Effector memory CD4-positive, alpha-beta T cell (primary cell): ENCODE measurements at places on chromosomes 7 and 10.

DNA sequence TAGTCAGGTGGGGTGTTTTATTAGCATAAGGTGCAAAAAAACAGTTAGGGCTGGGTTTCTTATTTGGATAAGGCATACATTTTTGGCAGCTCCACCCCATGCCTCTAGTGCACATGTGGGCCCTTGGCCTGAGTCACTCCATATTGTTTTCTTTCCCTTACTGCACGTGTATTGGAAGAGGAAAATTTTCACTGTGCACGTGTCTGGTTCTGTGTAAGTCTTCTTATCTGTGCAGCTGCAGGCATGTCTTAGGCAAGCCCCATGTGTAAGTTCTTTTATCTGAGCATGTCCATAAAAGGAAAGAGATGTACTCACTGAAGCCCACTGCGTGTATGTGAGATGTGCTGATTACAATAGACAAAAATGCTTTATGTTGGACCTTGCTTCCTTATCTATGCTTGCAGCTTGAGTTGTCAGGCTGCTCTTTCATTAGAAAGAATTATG is 540.3 kb upstream of the IGFBP3 start:
- DNase-seq: no peak

DNA sequence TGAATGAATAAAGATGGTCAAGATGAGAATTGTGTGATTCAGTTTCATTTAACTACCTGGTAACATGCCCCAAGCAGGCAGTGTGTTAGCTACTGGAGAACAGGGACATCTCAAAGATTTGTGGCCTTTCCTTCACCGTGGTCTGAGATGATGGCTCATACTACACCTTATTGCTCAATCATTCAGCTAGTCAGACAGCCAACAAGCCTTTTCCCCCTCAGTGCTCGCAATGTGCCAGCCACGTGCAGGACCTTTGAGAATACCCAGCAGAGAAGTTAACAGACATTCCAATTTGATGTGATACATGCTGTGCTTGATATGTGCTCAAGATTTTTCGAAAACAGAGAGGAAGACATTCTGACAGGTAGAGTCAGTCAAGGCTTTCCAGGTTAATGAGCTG is 562.8 kb downstream of the SUGCT start:
- DNase-seq: no peak

DNA sequence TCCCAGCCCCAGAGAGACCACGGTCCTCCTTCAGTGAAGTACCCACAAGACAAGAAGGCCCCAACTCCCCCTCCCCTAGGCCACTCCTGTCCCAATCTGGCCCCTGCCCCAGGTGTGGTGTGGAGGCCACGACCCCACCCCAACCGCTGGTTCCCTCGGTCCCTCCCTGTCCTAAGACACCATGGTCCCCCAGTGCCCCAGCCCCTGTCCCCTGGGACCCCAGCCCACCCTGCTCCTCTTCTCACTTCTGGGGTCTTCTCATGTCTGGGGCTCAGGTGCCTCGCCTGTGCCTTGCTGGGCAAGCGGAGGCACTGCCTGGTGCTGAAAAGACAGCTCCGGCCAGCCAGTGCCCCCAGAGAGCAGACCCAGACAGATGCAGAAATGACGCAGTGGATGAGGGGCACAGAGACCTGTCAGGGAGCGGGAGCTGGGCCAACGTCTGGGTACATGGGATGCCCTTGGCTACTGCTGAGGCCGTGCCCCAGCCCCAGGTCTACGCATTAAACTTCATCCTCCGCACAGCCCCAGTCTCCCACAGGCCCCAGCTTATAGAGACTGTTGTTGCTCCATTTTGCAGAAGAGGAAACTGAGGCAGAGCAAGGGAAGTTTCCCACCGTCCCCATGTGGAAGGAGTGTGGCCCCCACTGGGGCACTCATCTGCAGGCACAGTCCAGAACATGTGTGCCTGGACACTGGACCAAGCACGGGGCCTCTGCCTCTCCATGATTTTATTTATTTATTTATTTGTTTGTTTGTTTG is 14.8 kb downstream of the GRIFIN start:
- no peak for DNase-seq

DNA sequence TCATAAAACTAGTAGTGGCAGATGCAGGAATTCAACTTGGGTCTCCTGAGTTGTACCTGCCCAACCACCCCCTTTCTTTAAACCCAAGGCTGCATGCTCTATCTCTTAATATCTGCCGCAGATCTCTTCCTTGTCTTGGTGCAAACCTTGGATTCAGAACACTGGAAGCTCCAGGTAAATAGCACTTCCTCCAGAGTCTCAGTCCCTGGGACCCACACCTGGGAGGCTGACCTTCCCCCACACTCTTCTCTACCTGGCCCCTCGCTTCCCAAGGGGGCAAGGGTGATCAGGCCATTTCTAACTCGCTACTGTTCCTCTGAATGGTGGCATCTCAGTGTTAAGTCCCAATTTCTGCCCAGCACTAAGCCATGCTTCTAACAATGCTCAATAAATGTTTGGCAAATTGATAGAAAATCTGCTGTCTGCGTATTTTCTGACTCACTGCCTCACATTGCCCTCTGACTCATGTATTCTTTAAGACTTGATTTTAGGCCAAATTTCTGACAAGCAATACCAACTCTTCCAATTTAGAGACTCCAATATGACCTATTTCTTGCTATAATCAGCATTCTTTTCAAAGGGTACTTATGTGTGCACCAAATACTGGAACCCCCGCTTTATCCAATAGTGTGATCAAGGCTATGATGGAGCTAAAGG is 68.0 kb upstream of the PPP1R3C start:
- DNase-seq: no peak
